NCI-H526 treated with DMSO at 0.1 percent for 48 hours (cell line): ENCODE measurements at places on chromosomes 2 and 18.

GRCh38 chr2:42556315-42556890 is 12.0 kb upstream of the MTA3 start:
- DNase-seq: no peak

GRCh38 chr2:165827016-165827920 is 33.2 kb upstream of the GALNT3 start:
- DNase-seq: no peak

- no peak for DNase-seq
These were observed 431.2 kb downstream of the LPIN1 start for GRCh38 chr2:12177455-12178288.

DNA sequence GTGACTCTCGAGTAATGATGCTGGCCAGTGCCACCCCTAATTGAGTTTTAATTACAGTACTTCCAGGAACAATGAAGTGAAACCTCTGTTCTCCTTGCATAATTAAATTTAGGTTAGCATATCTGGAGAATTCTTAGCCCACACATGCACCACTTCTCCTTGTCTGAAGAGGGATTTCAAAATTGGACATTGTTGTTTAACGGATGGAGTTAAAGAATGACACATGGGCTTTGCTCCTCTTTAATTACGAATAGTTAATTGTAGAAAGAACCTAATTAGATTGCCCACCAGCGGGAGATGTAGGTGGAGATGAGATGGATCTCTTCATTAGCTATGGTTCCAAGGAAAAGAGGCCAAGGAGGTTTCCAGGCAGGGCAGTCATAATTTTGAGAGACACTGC is 33.1 kb upstream of the EN1 start:
- DNase-seq: no peak

DNA sequence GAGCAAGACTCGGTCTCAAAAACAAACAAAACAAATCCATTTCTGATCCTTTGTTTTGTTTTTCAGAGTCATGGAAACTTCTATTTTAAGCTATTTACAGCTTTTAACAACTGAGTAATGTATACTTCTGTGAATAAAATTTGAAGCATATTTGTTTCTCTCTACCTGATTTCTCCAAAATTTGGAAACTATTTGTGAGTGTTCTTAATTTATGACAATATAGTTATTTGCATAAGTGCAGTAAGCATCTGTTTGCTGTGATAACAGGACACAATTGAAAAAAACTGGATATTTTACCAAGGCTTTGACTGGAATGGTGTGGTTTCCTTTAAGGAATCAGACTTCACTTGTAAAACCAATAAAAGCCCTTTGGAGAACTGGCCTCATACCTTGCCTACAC is 53.3 kb upstream of the GULP1 start:
- DNase-seq: no peak

- DNase-seq: no peak
These were observed 125.2 kb downstream of the RTN4 start for GRCh38 chr2:54925022-54925421.
